Jurkat, Clone E6-1 (cell line): ENCODE measurements at places on chromosomes 6 and 20.

GRCh38 chr6:108120311-108120710 is 45.5 kb upstream of the NR2E1 start:
- DNase-seq, result no peak

DNA sequence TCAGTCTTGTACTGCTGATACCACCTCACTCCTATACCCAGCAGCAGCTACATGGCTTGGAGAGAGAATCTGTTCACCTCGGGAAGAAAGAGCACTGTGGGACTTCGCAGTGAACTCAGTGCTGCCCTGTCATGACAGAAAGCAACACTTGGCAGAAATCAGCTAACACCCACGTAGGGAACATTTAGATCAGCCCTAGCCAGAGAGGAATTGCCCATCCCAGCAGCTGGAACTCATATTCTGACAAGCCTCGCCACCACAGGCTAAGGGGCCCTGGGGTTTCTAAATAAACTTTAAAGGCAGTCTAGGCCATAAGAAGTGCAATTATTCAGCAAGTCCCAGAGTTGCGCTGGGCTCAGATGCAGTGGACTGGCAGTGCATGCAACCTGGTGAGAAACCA is 1266.8 kb downstream of the GRIK2 start:
- no peak for DNase-seq

GRCh38 chr6:168221000-168221399 is 98.6 kb downstream of the DACT2 start:
- peak; percentile 77 for DNase-seq

DNA sequence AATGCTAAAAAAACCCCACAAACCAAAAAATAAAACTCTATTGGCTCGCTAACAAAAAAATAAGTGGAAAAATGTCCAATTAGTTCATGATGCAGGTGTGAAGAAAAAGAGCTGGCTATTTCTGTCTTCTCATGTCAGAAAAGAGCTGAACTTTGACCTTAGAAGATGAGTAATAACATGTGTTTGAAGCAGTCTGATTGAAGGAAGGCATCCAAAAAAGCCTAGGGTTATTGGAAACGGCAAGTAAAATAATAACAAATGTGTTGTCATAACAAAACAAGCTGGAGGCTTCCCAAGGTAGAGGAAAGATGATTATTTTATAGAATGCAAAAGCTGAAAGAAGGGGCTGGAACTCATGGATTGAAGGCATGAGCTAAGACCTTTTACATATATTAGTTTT is 94.4 kb upstream of the FAM184A start:
- no peak for DNase-seq

DNA sequence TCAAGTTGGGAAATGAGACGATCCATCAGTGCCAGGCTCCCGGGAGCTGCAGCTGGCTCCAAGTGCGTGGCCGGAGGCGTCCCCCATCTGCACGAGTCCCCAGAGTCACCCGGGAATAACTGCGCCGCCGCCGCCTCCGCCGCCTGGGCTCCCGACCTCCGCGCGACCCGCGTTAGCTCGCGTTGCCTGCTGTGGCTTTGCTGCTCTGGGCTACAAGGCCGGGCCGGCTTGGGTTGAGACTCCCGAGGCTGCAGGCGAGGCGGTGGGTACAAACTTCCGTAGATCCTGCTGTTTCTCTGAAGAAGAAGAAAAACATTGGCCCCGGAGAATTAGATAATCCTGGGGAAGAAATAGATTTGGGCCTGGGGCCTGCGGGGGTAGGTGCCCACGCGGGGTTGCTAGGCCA is 7.4 kb upstream of the LAMP5 start:
- DNase-seq, result no peak

DNA sequence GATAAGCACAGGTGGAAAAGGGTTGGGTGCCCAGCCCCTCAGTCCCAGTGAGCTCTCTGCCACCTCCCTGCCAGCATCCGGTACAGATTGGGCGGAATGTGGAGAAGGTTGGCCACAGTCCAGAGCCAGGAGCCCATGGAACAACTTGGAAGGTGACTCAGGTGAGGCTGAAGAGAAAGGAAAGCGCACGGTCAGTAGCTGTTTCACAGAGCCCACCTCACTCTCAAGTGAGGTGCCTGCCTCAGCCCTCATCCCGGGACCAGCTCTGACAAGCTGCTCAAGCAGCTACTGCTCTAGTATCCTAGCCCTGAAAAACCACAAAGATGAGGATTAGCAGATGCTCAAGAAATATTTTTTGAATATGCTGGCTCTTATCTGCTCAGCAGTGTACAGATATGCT is 1.1 kb upstream of the MMP24OS start:
- no peak for DNase-seq

DNA sequence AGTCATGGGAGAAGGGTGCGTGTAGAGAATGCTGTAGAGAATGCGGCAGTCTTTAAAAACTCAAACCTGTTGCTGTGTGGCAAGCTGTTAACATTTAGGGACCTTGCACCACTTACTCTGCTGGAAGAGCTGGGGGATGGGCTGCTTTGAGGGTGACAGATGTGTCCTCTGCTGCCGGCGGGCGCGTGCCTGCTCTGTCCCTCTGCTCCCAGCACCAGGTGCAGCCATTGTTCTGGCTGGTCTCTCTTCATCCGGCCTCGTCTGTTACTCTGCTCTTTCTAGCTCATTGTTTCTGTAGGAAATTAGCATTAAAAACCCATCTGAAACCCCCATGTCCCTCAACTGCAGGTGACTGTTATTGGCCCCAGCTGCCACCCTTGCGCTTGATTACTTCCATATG is 78.5 kb downstream of the CBFA2T2 start:
- DNase-seq, result no peak

- no peak for DNase-seq
Observed at GRCh38 chr20:22462975-22463914, 121.1 kb downstream of the FOXA2 start.

DNA sequence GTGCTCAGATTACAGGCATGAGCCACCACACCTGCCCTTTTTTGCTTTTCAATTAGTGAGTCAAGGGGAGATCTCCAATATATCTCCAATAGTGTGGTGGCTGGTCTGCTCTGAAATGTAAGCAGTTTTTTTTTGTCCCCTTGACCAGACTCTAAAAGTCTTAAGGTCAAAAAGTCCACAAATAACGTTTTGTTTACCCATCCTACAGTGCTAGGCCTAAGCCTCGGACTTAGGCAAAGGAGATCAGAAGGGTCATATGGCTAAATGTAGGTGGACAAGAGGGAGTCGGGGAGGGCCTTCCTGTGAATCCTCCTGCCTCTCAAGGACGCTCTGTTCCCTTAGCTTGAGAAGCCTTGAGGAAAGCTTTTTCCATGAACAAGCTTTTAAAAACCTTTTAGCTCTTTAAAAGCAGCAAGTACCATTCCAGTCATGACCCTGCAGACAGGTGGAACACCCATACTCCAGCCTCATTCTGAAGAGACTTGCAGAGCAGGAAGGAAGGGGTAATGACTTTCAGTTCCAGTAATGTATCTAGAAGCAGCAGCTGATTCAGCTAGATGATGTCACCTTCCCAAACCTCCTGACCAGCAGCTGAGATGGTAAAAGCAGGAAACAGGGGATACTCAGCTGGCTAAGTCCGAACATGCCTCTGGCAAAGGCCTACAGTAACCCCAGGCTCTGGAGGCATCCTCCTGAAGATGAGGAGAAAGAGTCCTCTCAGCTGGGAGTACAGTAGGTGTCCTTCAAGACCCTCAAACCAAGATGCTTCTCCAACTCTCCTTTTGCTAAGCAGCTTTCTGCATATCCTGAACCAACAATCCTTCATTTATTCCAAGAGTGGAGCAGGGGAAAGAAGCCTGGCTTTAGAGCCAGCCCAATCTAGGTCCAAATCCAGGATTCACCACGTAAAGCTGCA is 23.6 kb downstream of the BCL2L1 start:
- DNase-seq, result no peak

GRCh38 chr6:3843379-3844096 is 5.6 kb upstream of the FAM50B start:
- no peak for DNase-seq

GRCh38 chr20:32278199-32278643 is 770 bp downstream of the KIF3B start:
- DNase-seq, result no peak
